ENCODE measurements at places on chromosomes 2 and 18.
A peak's percentile ranks its signal among the peaks of the same experiment; 100 is the strongest.

DNA sequence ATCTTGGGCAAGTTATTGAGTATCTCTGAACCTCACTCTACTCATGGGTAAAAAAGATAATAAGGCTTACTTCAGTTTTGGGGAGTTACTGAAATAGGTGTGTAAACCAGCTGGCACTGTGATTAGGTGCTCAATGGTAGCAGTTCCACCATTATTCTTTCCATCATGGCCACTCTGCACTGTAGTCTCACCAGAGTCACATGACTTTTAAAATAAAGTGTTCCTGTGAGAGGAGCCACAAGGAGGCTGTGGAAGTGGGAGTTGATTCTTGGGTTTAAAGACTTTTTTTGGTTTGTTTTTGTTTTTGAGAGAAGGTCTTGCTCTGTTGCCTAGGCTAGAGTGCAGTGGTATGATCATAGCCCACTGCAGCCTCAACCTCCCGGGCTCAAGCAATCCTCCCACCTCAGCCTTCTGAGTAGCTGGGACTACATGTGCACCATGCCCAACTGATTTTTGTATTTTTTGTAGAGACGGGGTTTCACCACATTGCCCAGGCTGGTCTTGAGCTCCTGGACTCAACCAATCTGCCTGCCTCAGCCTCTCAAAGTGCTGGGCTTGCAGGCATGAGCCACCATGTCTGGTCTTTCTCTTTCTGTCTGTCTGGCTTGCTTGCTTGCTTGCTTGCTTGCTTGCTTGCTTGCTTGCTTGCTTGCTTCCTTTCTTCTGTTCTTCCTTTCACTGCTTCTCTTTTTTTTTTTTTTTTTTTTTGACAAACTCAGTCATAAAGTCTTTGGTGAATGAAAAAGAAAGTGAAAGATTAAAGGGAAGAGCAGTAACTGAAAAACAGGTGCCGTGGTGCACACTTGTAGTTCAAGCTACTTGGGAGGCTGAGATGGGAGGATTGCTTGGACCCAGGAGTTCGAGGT is 21.2 kb upstream of the ACVR1 start:
- DNase-seq: no peak

GRCh38 chr2:237214030-237214675 is 128.5 kb downstream of the COPS8 start:
- DNase-seq: peak; percentile 86

DNA sequence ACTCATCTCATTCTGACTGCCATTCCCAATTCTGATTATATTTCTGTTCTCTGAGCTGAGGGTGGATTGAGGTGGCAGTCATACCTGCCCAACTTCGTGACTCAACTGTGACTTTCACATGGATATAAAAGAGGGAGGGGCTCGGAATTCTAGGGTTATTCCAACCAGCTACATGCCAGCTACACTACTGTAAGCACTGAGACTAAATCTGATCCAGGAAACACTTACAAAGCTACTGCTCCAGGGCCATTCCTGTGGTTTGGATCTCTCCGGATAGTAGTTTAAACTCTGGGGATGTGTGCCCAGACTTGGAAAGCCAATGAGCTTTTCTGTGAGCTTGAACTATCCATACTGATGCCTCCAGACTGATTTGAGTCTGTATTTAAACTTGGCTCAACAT is 7.9 kb downstream of the MAP2 start:
- peak; percentile 88 for DNase-seq

DNA sequence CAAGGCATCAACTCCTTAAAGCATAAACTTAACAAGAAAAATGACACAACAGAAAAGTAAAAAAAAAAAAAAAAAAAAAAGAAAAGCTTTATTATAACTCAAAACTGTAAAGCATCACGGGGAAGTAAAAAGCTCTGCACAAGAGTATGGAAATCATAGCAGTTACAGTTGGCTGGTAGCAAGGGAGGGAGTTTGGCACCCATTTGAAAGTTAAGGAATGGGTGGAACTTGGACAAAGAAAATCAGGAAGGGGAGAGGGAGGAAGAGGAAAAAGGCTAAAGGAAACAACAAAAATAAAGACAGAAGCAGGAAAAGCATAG is 8.6 kb downstream of the KLF7 start:
- no peak for DNase-seq

DNA sequence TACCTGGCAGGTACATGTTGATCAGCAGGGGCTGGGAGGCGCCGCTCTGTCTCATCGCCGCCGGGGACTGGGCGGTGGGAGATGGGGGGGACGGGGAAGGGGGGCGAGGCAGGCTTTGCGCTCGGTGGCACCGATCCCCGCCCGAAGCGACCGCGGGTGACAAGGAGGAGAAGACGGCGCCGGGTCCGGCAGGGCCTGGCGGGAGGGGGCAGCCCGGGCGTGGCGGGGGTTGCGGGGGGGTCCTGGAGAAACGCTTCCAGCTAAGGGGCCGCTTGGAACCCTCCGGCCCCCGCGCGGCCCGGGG is at the start of gene FEV:
TSS of gene FEV (minus strand) at position 164 of the 304 bp plus-strand sequence. CDS start at position 55, 109 bp downstream.
- no peak for DNase-seq

DNA sequence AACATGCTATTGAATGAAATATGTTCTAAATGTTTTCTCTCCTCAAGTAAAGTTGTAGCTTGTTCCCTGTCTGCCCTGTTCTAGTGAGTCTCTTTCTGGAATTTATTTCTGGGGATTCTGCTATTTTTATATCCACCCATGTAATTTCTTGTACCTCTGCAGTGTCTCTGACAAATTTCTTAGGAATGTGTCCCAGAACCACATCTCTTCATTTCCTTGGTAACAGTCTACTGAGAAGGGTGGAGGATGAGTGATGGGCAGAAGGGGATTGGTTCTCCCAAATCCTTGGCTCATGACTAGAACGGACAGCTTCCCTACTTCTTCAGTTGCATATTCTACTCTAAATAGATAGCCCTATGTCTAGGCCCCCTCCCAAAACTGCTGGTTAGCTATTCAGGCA is 490.6 kb upstream of the LINC00305 start:
- no peak for DNase-seq

DNA sequence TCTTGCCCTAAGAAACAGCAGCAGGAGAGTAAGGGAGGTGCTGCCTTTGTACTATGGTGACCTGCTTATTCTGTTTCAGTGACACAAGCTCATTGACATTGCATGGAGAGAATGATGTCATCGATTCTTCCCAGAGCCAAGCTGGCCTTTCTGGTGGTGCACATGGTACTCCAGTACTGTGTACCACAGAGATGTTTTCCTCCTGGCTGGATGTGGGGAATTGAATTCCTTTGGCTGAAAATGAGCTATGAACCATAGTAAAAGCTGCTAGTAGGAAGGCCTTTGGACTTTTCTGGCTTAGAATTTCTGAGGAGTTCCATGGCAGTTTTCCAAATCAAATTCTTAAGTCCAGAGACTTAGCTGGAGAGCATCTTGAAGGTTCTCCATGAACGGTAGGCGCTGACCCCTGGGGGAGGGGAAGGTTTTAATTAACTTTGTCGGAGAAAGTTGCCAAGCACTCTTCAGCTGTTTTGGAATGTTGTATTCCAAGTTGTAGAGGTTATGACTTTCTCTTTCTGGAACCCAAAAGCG is 17.1 kb upstream of the B3GNT2 start:
- DNase-seq: no peak

DNA sequence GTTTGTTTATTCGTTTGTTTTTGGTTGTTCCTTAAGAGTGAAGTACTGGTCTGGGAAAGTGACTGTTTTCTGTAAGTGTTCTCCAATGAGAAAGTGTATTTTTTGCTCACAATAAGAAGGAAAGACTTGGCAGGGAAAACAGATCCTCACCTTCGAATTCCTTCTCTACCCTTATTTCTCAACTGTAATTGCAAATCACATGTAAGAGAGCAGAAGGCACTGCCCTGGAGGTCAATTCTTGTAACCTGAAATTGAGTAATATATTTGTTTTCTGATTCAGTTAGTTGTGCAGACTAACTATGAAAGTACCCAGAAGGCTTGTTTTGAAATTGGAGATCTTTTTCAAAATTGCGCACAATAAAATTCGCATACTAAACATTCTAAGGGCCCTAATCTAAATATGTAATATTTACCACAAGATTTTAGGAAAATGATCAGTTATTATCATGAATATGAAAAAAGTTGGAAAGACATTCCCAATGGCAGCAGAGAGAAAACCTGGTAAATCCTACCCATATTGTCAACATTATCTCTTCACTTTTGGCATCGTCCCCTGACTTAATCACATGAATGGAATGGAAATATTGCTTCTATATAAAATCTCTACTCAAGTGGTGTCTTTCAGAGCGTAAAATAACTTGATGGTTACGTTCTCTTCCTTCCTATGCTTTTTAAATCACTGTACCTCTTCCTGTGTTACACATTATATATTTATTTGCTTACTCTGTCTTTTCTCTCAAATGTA is 24.1 kb downstream of the TFPI start:
- no peak for DNase-seq

DNA sequence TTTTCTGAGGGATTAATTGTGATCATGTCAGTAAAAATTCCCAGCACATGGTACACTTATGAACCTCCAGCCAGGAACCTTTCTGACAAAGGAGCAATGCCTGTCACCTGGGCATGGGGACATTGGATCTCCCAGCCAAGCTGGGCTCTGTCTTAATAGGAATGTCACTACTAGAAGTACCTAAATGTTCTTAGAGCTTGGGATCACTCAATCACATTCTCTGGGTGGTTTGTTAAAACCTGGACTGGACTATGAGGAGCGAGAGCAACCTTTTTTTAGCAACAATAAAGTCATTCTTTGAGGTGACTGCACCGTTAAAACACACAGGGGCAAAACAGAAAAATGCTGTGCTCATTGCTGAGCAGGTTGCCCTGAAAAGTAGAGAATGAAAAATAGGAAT is 6.4 kb upstream of the PPP1CB start:
- no peak for DNase-seq

DNA sequence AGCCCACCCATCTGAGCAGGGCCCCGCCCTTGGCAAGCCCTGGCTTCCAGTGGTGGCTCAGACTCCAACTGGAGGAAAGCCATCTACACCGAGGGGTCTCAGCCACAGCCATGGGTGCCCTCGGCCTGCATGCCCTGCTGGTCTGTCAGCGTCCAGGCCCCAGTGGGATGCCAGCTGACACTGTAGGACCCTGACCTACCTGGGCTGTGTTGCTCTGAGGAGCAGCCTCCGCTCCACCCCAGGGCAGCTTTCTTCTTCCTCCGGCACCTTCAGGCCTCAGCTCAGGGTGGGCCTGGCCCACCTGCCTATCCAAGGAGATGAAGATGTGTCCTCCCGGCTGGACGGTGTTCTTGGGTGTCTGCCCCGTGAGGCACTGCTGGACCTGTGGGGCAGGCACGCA is 13.9 kb upstream of the ARHGEF4 start:
- DNase-seq: no peak

GRCh38 chr18:6249170-6249569 is 165.5 kb downstream of the L3MBTL4 start:
- DNase-seq: no peak

DNA sequence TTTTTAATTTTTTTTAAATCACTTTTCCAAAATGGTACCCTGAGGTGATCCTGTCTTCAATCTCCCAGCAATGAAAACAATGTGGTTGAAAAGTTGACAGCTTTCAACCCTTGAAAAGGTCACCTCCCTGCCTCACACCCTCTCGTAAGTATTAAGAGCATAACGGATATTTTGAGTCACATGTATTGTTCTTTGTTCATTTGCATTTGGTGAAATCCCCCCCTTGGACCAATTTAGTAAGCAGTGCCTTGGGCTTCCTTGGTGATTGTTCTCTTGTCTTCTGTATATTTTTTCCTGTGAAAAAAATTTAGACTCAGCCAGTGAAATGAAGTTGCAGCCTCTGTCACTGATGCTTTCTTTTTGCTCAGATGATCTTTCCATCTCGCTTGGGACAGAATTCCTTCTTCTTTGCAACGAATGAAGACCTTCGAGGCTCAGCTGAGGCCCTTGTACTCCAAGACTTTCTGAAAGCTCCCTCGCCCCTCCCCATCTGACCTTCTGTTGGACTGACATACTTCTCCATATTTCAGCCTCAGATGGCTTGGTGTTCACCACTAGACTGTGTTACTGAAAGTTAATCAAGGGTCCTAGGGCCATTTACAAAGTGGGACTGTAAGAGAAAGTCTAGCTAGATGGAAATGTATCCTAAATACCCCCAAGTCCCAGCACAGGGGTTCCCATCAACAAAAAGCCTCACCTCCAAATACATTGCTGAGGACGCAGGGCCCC is 158.4 kb downstream of the BCL2 start:
- peak; percentile 78 for DNase-seq

GRCh38 chr2:120857422-120857821 is 121.8 kb downstream of the GLI2 start:
- DNase-seq: no peak

GRCh38 chr2:64681479-64681967 is 27.8 kb upstream of the SERTAD2 start:
- DNase-seq: no peak

DNA sequence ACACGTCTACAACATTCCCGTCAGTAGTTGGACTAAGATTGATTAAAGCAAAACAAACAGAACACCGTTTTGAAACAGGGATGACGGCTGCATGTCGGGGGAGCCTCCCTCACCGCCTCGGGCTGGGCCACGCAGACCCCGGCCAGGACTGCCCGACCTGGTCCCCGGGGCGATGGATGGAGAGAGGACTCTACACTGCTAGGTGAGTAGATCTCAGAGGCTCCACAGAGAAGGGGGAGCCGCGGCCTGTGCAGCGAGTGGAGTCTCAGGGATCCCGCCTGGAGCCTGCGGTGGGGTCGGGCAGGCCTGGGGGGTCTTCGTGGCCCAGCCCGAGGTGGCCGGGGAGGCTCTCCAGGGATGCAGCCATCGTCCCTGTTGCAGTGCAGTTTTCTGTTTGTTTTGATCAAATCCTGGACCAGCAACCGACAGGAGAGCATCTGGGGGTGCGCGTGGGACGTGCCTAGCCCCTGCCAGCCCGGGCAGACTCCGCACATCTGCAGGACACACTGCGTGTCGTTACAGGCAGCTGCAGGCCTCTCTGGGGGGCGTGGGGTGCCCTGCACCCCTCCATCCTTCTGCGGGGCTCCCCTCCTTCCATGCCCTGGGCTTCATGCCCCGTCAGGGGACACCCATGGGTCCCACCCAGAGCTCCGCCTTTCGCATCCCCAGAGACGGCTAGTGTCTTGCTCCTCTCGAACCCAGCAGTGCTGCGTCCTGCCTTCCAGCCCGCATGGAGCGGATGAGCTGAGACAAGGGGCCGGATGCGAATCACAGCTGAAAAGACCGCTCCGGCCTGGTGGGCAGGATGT is 143.6 kb downstream of the RTP5 start:
- no peak for DNase-seq

DNA sequence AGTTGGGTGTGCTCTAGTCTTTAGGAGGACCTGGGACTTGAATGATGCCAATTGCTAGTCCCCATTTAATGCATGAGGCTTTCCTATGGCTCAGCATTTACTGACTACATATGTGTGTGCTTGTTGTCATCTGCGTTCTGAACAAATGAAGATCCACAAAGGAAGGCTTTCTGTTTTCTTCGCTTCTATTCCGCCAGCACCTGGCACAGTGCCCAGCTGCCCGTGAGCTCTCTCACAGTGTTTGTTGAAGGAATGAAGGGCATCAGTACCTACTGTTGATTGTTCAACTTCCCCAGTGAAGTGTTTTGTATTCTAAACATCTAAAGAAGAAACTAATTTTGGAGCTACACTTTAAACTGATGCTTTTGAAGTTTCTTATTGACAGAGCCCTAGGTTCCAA is 122.4 kb upstream of the LINC00305 start:
- peak; percentile 35 for DNase-seq
